ENCODE measurements at places on chromosomes 16 and 17.

DNA sequence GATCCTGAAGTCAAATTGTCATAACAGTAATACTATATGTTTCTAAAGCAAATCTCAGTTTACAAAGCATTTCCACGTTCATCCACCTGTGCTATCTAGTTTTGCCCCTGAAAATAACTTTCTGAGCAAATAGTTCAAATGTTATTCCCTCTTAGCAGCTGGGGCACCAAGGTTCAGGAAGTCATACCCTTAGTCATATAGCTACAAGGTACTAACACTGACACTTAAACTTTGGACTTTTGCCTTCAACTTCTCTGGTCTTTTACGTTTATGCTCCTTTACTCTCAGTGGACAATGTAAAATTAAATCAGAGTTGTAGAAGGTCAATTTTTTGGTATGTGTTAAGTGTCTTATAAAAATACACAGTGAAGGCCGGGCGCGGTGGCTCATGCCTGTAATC is 33.0 kb downstream of the COX11 start:
- no peaks in the 10 kb centered on the region for H3K27me3 ChIP-seq
- no peak overlapping the region for H3K4me3 ChIP-seq
- DNase-seq = no peak
- H3K4me1 ChIP-seq = no peaks in the 10 kb centered on the region
- no peak overlapping the region for H3K27ac ChIP-seq

GRCh38 chr17:67676305-67676704 is 41.4 kb upstream of the NOL11 start:
- no peak overlapping the region for H3K4me3 ChIP-seq
- no peaks in the 10 kb centered on the region for H3K36me3 ChIP-seq
- no peaks in the 10 kb centered on the region for H3K4me1 ChIP-seq
- no peak for DNase-seq
- no peak overlapping the region for H3K27ac ChIP-seq
- no peaks in the 10 kb centered on the region for H3K27me3 ChIP-seq

DNA sequence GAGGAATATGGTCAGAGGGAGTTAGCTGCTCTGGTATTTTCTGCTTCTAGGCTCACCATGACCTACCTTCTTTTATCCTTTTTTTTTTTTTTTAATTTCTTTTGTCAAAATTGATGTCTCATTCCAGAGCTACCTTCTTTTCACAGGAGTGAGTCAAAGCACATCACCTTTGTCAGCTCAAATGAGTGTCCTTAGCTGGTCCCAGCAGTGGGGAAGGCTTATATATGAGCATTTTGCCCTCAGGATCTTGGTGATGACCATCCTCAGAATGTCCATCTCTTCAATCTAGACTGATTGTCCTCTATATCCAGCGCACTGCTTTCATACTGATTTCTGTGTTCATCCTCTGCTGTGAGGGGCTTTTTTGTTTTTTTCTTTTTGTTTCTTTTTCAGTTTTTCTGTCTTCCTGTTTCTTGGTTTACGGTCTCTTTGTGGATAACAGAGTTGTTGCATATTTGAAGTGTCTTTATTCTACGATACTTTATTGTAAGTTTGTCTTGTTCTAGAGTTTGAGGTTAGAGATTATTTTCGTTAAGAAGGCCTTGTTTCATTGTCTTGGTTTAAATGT is 24.9 kb downstream of the CBFB start:
- peaks cover 3% of the 10 kb centered on the region for H3K36me3 ChIP-seq
- DNase-seq = no peak
- H3K27ac ChIP-seq = no peak overlapping the region
- no peaks in the 10 kb centered on the region for H3K4me1 ChIP-seq
- H3K4me3 ChIP-seq = no peak overlapping the region
- H3K27me3 ChIP-seq = no peaks in the 10 kb centered on the region

GRCh38 chr16:61812251-61812650 is 224.0 kb downstream of the CDH8 start:
- H3K4me1 ChIP-seq = no peaks in the 10 kb centered on the region
- H3K4me3 ChIP-seq = no peak overlapping the region
- H3K27me3 ChIP-seq = no peaks in the 10 kb centered on the region
- no peaks in the 10 kb centered on the region for H3K36me3 ChIP-seq
- H3K27ac ChIP-seq = no peak overlapping the region
- DNase-seq = no peak

DNA sequence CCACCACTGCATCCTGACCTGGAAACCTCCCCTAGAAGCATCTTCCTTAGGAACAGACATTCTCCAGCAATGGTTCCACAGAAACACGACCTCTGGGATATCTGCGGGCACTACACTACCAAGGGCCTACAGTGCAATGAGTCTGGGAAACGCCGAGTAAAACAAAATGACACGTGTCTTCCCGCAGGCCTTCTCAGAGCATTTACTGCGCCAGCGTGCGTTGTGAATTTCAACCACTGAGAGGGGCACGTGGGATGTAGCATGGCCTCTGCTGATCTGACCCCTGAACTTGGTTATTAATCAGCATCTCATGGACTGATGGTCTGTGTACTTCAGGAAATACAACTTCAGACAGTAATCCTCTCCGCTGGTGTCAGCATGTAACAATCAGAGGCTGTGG is 173.0 kb downstream of the C16orf95 start:
- peaks cover 5% of the 10 kb centered on the region for H3K4me1 ChIP-seq
- no peaks in the 10 kb centered on the region for H3K27me3 ChIP-seq
- DNase-seq = no peak
- H3K36me3 ChIP-seq = no peaks in the 10 kb centered on the region

DNA sequence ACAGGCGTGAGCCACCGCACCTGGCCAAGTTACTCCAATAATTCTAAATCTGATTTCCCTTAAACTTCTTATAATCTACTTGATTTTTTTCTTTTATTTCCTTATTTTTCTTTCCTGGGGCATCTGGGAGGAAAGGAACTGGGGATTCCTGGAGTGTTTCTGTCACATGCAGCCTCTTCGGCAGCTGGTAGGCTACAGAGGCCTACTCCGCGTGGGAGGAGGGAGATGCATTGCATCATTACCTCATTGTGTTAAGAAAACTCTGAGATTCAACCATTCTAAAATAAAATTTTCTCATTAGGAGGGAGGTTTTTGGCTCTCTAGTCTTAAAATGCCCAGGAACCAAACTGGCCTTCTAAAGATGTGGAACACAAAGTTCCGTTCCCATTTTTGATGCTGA is 64.0 kb downstream of the SOX9 start:
- H3K4me1 ChIP-seq = no peaks in the 10 kb centered on the region
- no peak for DNase-seq
- H3K36me3 ChIP-seq = no peaks in the 10 kb centered on the region

All from ascending aorta (tissue), 2 donors.